Left kidney (tissue), 8 donors: ENCODE measurements at places on chromosomes 12 and 14. TPM values are rescaled to one million over a fixed set of nuclear protein-coding genes. Genes with fewer than 3 reads are reported as not detected.

DNAJC22 gene
- polyA plus RNA-seq, result 30.2 TPM

PRR4 gene
- 10.7 TPM for polyA plus RNA-seq

SYNE2 gene
- 158 TPM for polyA plus RNA-seq

FAM181A gene
- polyA plus RNA-seq, result not detected

NAV3 gene
- 11.4 TPM for polyA plus RNA-seq
